Activated T-cell treated with anti-CD3 and anti-CD28 coated beads for 1 hour (primary cell): ENCODE measurements at places on chromosomes 11 and 22.
A peak's percentile ranks its signal among the peaks of the same experiment; 100 is the strongest.

GRCh38 chr11:87871056-87871455 lies 304.2 kb downstream of the RAB38 start:
- DNase-seq, result no peak

DNA sequence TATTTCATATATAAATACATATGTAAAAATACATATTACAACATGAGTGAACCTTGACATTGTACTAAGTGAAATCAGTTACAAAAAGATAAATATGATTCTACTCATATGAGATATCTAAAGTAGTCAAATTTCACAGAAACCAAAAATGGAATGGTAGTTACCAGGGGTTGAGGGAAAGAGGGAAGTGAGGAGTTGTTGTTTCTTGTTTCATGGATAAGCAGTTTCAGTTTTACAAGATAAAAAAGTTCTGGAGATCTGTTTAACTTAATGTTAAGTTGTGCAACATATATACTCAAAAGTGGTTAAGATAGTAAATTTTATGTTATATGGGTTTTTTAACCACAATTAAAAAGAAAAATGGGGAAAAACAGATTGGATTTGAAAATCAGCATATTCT lies 107.7 kb downstream of the ELP4 start:
- DNase-seq, result no peak

DNA sequence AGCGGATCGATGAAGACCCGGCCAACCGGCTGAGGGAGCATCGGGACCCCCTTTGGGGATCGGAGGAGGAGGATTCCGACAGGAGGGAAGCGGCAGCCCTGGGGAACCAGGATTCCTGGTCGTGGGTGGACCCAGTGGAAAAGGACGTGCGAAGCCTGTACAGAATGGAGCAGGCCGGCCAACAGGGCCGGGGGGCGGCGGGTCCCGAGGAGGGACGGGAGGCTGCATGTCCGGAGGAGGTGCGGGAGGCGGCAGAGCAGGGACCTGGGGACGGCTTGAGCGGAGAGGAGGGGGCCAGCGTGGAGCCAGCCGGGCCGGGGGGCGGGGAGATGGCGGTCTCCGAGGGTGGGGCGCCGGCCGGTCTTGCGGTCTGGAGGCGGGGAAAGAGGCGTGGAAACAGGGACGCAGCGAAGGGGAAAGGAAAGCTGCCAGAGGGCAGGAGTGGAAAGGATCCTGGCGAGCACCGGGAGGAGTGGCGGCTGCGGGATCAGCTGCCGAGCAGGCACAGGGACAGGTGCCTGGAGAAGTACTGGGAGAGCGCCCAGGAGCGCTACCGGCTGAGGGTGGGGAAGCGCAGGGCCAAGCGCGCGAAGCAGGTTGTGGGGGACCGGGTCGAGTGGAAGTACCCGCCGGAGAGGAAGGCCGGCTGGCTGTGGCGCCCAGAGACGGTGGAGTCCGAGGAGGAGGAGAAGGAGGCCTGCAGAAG lies at the start of gene ANO5:
TSS of gene ANO5 (plus strand) at position 444 of the 706 bp plus-strand sequence. CDS start 408 bp downstream, outside the sequence.
- DNase-seq, result no peak

DNA sequence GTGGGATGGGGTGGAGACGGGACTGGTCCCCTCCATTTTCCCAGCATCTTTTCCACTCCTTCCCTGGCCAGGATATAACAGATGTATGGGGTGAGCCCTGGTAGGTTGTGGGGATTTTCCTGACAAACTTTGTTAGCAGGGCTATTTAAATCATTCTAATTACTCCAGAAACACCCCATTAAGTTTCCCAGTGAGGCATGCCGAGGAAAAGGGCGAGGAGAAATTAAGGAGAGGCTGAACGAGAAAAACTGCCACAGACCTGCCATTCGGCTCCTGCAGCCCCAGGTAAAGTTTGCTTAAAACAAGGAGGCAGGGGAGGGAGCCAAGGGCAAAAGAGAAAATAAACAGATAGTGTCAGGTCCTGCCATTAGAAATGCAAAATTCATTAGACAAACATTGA lies 428.2 kb downstream of the BUD13 start:
- no peak for DNase-seq

DNA sequence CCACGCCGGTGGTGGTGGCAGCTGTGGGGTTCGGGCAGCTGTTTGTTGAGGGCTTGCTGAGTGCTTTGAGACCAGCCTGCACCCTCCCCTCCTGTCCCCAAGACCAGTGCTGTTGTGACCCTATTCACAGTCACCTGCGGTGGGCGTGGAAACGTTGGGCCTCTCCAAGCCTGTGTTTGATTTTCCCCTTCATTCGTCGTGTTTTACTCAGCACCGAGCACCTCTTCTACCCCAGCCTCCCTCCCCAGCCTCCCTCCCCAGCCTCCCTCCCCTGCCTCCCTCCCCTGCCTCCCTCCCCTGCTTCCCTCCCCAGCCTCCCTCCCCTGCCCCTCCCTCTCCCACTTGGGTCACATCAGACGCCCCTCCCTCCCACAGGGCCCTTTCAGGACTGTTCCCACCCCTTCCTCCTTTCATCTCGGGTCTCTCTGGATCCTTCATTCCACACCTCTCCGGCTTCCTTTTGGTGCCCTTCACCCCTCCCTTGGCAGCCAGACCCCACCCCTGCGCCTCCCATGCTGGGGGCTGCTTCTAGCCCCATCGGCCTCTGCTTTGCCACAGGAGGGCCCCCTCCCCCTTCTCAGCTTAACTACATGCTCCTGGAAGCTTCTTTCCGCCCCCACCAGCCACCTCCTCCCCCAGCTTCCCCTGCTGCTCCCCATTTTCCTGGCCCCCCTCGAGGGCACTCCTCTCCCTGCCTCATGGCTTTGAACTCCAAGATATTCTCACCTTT lies 14.8 kb downstream of the FRMD8 start:
- no peak for DNase-seq

- no peak for DNase-seq
Observed at GRCh38 chr11:17343907-17344306, 7.7 kb upstream of the NCR3LG1 start.

DNA sequence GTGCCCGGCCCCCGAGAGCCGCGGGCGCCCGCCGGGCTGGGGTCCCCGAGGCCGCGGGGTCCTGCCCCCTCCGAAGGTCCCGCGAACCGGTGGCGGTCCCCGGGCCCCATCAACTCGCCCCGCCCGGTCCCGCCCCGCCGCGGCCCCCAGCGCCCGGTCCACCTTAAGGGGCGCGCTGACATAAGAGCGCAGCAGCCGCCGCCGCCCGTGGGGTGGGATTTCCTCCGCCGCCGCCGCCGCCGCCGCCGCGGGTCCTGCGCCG lies at the start of gene ZDHHC8:
TSS of gene ZDHHC8 (plus strand) at position 208 of the 262 bp plus-strand sequence. CDS start 144 bp downstream, outside the sequence.
- DNase-seq, result peak; percentile 41

DNA sequence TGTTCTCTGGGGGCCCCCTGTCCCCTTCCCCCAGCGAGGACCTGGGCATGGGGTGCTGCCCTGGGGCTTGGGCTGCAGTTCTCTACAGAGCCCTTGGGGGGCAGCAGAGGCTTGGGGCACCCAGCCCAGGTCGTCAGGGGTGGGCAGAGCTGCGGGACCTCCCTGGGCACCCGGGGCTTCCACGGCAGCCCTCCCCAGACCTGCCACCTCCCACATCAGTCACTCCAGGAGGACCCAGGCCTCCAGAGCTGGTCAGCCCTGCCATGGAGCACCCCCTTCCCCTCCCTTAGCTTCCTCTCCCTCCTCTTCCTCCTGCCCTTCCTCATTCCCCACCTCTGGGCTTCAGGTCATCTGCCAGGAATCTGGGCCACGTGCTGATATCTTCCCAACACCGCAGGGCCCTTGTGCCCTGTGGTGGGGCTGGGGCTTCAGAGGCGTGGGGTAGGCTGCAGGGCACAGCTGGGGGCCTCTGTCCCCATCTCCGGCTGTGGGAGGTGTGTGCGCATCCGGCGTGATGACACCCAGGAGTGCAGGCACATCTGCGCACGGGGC lies 5.8 kb downstream of the TSPAN4 start:
- peak; percentile 55 for DNase-seq

GRCh38 chr11:132844956-132845696 lies 687.2 kb downstream of the OPCML start:
- no peak for DNase-seq

GRCh38 chr11:75262436-75262835 lies 21.9 kb downstream of the TPBGL start:
- no peak for DNase-seq

- no peak for DNase-seq
Observed at GRCh38 chr11:110242746-110243145, 53.7 kb downstream of the RDX start.

- no peak for DNase-seq
Observed at GRCh38 chr11:8967184-8967583, 2.9 kb upstream of the TMEM9B start.

DNA sequence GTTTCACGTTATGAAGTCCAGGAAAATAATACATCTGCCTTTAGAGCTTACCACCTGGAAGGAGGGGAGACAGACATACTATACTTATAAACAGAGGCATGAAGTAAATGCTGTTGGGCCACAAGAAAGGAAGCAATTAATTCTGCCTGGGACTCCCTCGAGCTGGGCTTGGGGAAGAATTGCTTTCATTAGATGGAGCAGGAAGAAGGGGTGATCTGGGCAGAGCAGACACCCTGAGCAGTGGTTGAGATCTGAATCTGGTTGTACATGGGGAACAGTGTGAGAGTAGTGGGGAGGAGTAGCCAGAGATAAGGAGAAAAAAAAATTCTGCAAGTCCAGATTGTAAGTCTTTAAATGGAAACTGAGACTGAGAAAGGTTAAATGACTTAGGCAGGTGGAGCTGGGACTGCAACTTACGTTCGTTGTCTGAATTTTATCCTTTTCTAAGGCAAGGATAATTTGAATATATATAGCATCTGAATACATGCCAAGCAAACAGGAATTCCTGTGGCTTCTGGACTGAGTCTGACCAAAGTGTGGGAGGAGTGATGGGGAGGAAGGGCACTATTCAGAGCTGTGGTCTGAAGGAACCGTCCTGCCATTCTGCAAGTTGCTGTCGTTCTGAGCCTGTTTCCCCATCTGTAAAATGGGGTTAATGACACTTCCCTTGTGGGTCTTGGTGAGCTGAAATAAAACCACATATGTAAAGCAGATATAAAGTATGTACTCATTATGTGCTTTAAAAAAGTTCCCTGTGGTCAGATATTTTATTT lies 7.9 kb downstream of the NCAM1 start:
- DNase-seq, result no peak

- DNase-seq, result no peak
Observed at GRCh38 chr11:33534575-33534974, 166.1 kb downstream of the C11orf91 start.

- no peak for DNase-seq
Observed at GRCh38 chr11:97363331-97363730, 973.5 kb downstream of the JRKL start.

GRCh38 chr22:38305471-38306448 lies 11.5 kb downstream of the CSNK1E start:
- DNase-seq, result no peak

- DNase-seq, result no peak
Observed at GRCh38 chr11:16807306-16807705, 68.9 kb downstream of the C11orf58 start.

GRCh38 chr22:32100711-32101110 lies 57.6 kb downstream of the SLC5A1 start:
- DNase-seq, result no peak

GRCh38 chr11:27052668-27053067 lies 12.1 kb downstream of the BBOX1 start:
- no peak for DNase-seq

- DNase-seq, result no peak
Observed at GRCh38 chr11:70080763-70081162, 2.6 kb downstream of the ANO1 start.

DNA sequence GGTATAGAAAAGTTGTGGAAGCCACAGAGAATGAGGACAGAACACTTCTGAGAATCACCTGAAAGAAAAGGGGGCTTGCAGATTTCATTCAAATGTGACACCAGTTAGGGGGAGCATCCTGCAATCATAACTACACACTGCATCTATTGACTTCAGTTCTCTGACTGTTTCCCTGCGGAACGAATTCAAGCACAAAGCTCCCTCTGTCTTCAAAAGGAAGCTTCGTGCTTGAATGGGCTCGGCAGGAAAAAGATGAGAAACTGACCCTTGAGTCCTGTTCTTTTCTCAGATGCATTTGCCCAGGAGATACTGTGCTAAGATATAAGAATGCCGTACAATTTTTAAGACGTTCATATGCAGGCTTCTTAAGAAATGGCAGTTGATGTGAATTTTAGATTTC lies 2000.4 kb upstream of the RAG2 start:
- no peak for DNase-seq

- no peak for DNase-seq
Observed at GRCh38 chr22:50083462-50084079, 1.7 kb downstream of the MLC1 start.

DNA sequence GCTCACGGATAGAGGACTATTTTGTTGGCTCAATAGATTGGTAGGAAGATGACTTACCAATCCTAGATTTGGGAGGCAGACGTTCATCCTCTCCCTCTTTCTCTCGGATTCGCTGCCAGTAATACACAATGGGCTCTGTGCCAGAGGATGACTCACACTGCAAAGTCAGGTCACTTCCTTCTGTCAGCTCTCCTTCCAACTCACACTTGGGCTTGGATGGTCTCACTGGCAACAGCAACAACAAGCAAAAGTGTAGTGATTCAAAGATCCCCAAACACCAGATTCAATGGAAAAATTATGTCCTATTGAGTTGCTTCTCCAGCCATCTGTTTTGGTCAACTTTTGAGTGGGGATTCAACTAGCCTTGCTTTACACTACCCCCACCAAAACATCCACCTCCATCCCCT lies 21.7 kb upstream of the HSPA8 start:
- DNase-seq, result peak; percentile 62

DNA sequence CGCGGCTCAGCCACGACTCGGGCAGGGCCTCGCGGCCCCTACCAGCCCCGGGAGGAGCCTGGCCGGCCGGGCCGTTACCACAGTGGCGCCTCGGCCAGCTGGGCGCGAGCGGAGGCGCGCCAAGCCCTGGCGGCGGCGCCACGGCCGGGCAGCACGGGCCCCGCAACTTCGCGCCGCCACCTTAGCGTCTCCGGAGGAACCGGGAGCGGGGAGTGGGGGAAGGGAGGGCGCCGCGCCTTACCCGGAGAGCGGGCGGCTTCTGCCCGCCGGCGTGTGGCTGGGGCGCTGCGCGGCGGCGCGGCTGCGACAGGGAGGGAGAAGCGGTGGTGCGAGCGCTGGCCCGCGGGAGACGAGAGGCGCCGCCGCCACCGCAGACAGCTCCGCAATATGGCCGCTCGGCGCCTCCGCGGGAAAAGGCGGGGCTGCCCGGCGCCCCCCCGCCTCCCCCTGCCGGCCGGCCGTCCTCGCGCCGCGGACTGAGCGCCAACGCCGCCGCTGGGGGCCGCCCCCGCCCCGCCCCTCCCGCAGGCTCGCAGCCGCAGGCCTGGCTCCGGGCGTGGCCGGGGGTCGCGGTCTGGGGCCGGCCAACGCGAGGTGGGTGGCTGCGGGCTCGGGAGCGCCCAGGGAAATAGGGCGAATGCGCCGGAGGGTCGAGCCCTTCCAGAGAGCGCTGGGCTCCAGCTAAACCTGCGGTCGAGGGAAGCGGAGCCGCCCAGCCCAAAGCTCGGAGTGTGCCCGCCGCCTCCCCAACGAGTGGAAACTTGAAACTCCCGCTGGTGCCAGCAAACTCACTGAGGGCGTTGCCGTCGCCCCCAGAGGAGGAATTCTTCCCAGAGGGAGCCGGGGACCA lies at the start of gene RDX:
TSS of gene RDX (minus strand) at position 389 of the 850 bp plus-strand sequence. CDS start 16,922 bp downstream, outside the sequence.
- peak; percentile 32 for DNase-seq

DNA sequence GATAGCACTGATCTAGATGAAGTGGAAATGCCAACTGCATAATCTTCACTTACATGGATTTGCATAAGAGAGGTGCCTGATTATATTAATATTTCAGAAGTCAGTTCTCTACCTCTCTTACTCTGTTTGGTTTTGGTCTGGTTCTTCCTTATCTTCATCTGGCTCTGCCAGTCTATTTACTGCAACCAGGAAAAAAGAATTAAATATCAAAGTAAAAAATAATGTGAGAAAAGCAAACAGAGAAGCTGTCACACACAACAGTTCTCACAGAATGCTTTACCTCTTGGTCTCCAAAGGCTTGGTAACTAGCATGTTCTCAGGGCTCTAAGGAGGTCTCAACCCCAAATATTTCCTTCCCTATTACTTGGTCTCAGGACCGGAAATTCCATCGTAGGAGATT lies 6.7 kb downstream of the VSIG10L2 start:
- no peak for DNase-seq
